Stimulated activated CD4-positive, alpha-beta T cell treated with anti-CD3 and anti-CD28 coated beads, Interleukin-2, amount 100 ng/mL, for 4 hours (primary cell): ENCODE measurements at places on chromosomes 13 and 19.

DNA sequence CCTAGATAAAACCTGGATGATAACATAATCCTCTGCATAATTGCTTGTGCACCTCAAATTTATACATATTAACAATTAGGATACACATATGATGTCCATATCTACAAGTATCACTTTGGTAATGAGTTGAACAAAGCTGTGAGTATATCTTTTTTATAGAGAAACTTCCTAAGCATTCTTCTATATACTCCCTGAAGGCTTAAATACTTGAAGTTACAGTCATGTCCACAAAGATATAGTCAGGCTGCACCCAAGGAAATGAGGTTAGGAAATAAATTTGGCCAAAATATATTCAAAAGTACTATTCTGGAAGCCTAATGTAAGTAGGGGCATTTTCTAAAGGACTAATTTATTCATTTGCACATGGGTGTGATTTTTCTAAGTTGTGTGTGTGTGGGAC, 761.5 kb downstream of the PCDH9 start:
- DNase-seq = no peak

GRCh38 chr19:4970558-4971423, 1.9 kb downstream of the KDM4B start:
- no peak for DNase-seq

DNA sequence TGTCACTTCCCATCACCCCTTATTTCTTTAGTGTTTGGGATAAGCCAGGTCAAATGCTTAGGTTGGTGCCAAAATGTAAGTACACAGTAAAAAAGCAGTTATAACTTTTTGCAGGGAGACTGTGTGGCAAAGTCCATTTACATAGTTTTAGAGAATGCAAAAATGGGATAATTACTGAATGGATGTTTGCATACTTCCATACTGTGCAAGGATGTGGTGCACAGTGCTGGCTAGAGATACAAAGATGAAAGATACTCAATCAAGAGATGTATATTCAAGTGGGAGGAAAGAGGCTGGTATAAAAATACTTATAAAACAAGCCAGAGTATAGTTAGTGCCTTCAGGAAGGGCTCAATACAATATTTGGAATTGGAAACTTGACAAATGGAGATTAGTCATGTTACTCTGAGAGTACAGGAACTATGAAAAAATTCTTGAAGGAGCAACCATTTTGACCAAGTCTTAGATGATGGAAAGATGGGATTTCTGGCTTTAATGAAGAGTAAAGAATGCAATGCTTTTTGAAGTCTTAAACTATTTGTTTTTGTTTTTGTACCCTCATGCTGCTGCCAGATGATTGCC, 8.0 kb downstream of the PDS5B start:
- DNase-seq = no peak

GRCh38 chr19:30882411-30883005, 466.7 kb downstream of the TSHZ3 start:
- DNase-seq = no peak

GRCh38 chr13:54194233-54195024, 1165.8 kb downstream of the OLFM4 start:
- no peak for DNase-seq

GRCh38 chr13:111948811-111949210, 118.1 kb upstream of the SOX1 start:
- DNase-seq = no peak

DNA sequence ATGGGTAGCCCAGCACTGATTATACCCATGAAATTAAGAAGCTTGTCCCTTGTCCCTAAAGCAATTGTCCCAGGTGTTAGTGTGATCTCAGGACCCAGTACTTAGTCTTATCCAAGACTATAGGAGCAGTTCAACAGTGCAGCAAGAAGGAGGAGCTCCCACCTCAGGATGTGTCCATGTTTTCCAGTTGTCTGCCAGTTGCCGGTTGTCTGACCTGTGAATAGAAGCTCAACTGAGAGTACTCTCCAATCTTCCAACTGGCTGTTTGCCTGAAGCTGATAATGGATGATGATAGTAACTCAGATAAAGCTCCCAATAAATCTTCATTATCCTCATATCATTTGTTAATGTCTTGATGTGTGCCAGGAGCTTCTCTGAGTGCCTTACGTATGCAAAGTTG, 107.2 kb upstream of the HTR2A start:
- DNase-seq = no peak

- no peak for DNase-seq
Measured at GRCh38 chr19:16509141-16510061, 13.2 kb downstream of the C19orf44 start.

- no peak for DNase-seq
Measured at GRCh38 chr13:51525567-51526167, 58.6 kb upstream of the WDFY2 start.

DNA sequence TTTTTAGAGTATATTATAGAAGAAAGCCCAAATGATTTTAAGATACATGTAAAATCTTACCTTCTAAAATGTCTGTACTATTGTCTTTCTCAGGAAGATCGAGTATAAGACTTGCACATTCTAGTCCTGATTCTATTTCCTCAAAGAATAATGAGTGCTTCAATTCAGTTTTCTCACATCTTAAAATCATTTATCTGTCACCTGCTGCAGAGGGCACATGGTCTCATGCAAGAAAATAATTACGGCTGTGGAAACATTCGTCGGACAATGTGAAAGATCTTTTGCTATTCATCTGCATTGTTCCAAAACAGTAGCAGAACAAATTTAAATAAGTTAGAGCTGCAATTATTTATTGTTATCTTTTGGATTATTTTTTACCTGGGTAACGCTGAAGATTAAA, 1403.5 kb downstream of the PCDH9 start:
- DNase-seq = no peak

- DNase-seq = no peak
Measured at GRCh38 chr13:50468849-50469669, 374.4 kb downstream of the DLEU7 start.

DNA sequence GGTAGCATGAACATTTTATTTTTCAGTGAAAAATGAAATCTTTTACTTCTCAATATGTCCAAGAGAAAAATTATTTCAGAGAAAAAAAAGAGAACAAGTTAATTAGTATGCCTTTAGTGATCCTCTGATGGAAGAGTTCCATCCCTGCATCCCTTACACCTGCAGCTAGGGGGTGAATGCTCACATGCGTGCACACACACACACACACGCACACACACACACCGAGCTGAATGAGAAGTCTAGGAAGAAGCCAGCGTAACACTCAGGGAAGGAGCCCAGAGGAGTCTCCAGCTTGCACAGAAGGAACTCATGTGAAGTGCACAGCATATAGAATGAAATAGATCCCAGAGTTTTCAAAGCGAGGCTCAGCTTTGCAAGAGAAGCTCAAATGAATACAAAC, 510.5 kb downstream of the IRS2 start:
- DNase-seq = no peak

- no peak for DNase-seq
Measured at GRCh38 chr19:55437410-55437809, 5.7 kb downstream of the SHISA7 start.

DNA sequence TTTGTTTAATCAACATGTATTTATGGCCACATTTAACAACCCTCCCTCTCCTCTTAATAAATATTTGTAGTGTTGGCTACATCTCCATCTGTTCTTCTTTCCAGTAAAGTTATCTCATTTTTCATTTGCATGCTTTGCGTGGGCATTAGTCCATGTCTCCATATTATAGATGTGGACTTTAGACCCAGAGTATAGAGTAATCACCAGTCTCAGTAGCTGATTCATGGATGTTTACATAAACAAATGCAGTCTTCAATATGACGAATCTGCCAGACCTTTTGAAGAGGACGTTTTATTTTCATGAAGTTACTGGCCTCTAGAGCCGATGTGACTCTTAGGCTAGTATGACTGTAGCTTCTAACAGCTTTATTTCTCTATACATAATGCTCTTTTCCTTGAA, 1546.2 kb downstream of the OLFM4 start:
- DNase-seq = no peak

DNA sequence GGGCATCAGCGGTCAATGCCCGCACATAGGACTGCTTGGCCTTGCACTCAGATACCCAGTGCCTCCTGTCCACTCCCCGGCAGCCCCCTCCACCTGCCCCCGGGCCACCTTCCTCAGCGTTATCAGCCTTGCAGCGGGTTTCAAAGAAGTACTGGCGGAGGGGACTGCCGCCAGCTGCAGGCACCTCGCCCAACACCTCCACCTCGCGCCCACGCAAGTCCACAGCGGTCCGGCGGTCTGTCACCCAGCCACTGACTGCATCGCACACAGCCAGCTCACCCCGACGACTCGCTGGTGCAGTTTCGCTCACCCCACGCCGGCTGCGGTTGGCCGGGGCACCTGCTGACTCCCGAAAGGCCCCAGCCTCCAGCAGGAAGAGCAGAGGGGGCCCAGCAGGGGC, 3.2 kb downstream of the NTF4 start:
- no peak for DNase-seq

- DNase-seq = no peak
Measured at GRCh38 chr13:100334214-100334613, 245.3 kb downstream of the PCCA start.

GRCh38 chr19:46821512-46822409, 28.9 kb downstream of the AP2S1 start:
- DNase-seq = peak; percentile 26

DNA sequence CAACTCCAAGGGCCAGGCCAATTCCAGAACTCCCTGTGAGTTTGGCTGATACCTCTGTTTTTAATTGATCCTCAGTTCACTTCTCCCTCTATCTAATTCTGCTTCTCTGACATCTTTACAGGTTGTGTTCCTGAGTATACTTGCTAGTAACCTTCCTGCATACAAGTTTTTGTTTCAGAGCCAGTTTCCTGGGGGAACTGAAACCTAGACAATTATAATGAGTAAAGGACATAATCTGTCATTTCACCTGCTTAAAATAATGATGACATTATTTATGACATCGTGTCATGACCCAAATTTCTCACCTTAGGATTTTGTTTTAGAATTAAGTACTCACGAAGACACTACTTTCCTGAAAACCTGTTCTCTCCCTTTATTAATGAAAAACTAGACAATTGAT, 12.5 kb upstream of the MYCBP2 start:
- no peak for DNase-seq

GRCh38 chr13:54928071-54928470, 1899.5 kb downstream of the OLFM4 start:
- no peak for DNase-seq

DNA sequence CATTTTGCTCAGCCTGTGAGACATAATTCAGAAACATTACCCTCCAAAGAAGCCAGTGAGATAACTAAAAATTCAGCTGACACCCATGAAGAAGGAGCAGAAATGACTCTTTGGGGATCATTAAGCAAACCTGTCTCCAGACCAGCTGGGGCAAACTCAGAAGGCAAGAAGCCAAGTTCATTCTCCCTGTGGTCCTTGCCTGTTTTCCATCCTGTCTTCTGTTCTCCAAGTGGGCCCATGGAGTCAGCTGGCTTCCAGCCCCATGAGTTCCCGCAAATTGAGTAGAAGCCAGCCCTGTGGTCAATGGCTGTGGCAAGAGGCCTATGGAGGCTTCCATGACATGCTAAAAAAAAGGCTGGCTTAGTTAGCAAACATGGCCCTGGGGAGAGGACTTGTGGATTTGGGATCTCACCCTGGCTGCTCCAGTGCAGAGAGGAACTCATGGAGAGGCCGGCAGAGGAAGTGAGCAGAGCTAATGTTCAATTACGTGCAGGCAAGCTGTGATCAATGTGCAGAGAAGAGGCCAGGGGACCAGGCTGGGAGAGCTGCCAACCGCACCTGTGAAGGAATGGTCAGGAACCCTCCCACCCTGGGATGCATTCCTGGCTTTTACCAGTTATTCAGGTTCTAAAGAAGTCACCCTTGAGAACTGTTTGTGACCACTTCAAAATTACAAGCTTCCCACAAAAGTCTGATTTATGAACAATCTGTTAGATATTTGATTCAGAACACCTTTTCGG, 229.1 kb downstream of the TSHZ3 start:
- no peak for DNase-seq

DNA sequence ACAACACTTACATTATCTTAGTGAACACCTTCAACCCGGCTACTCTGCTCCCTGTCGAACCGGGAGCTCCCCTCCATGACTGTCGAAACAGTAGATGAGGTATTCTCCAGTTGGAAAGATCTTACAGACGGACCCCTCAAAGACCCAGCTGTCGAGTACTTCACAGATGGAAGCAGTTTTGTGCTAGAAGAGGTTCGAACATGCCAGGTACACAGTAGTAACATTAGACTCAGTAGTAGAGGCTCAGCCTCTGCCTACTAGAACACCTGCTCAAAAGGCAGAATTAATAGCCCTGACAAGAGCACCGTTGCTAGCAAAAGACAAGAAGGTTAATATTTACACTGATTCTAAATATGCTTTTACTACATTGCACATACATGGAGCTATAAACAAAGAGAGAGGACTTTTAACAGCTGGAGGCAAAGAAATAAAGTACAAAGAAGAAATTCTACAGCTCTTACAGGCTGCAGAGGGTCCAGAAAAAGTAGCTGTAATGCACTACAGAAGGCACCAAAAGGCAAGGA, 13.6 kb upstream of the SLC15A1 start:
- no peak for DNase-seq

GRCh38 chr13:49254007-49254406, 6.3 kb downstream of the CDADC1 start:
- no peak for DNase-seq

DNA sequence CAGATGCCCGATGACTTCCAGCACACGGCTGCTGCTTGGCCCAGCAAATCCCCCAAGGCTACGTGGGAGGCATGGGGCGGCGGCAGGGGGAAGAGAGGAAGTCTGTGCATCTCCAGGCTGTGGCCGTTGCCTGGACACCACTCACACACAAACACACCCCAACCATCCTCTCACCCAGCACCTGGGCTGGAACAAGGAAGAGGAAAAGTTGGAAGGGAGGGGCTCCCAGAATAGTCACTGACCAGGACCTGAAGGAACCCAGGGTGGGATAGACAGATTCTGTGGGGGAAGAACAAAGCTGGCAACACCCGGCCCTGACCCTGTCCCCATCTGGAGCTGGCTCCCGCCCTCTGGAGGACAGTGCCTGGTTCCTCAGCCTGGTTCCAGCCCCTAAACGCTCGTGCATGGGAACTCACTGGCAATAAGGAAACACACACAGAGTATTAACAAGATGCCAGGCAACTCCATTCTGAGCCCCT, 11.2 kb downstream of the PPP6R1 start:
- no peak for DNase-seq

DNA sequence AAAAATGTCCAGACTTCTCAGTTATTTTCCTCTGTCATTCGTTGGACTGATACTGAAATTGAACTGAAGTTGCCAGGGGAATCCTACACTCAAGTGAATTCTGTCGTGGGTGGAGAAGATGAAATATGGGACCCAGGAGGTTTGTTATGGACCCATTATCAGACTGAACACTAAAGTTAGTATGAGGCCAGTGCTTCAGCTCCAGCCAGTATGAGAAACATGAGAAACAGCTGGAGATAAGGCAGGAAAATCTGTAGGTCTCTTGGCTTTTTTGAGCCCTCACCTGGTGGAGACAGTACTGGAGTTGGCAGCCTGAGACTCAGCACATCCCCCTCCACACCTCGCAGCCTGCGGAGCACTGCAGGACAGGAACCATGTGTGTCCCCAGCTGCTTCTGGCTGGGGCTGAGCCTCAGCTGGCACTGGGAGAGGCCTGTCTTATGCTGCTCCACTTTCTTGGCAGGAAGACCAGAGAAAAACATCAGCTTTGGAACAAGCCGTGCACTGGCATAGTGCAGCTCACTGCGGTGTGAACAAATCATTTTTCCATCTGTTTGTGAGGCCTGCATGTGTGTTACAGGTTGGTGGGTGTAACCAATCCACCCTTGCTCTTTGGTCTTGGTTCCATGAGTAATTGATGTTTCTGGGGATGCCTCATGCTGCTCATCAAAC, 641.0 kb downstream of the FGF9 start:
- no peak for DNase-seq
